ENCODE measurements at places on chromosomes 2 and 18.

DNA sequence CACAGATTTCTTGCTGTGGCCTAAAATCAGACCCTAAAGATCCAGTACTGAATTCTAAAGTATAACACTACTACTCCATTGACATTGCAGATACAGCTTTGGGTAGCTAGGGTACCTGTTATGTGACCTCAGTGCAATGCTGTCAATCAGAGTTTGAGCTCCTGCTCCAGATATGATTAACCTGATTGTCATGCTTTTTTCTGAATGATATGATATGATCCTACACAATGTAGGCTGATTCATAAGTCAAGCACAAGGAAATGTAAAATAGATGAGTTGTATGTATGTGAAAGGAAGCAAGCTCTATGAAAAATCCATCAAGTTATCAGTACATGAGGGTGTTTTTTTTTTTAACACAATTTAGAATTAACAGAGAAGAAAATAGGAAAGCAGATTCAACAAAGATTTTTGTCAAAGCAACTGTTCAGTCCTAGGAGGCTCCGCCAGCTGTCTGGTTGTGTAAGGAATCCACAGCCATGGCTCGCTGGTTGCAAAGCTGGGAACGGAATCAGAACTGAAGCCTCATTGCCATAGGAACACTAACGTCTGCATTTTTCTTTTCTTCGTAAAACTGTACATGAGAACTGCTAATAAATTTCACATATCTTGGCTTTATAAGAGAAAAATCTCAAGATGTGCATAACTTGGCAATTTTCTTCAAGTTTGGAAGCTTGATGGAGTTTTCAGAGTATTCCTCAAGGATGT, 52.9 kb downstream of the NR4A2 start:
- no peak for DNase-seq

GRCh38 chr2:7812231-7812995, 869.4 kb upstream of the ID2 start:
- DNase-seq: no peak

DNA sequence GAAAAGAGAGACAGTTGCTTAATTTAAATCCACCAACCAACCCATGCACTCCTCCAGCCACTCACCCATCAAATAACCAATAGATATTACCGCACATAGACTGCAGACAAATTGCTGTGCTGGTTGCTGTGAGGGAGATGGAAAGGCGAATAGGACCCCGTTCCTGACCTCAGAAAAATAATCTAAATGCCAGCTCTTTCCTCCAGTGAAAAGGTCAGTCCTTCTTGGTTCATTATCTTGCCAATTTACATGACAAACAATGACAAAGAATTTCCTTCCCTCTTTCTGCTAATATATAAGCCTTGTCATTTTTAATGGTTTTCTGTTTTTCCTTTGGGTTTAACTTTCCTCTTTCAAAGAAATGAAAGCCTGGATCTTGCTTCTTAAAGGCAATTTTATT, 61.6 kb downstream of the MEP1B start:
- DNase-seq: no peak

DNA sequence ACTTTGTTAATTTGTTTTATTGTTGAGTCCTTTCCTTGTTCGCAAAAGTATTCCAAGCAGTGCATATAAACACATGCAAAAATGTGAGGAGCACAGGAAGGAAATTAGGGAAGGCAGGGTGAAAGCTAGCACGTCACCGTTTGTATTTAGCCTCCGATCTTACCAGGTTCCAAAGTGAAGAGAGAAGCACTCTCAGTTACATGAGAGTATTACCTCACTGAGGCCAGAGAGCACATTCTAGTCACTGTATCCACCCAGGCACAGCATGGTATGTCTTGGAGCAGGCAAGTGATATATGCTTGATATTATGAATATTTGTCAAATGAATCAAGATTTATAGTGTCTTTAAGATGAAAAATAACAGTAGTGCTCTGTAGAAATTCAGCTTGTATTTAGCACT, 6.5 kb upstream of the TMEM182 start:
- DNase-seq: no peak

DNA sequence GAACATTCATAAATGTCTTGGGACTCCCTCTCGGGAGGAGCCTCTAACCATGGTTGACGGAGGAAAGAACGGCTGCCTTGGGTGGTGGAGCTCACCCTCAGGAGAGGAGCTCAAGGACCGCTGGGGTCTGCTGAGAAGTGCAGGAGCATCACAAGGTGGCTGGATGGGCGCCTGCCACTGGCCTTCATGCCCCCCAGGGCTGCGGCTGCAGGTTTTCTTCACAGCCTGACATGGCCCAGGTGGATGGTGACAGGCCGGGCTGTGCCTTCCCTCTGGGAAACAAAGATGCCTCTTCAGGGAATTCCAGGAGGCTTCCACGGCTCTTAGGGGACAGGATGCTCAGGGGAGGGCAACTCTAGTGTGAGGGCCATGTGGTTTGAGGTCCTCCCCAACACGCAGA, 119.5 kb upstream of the PXDN start:
- no peak for DNase-seq

DNA sequence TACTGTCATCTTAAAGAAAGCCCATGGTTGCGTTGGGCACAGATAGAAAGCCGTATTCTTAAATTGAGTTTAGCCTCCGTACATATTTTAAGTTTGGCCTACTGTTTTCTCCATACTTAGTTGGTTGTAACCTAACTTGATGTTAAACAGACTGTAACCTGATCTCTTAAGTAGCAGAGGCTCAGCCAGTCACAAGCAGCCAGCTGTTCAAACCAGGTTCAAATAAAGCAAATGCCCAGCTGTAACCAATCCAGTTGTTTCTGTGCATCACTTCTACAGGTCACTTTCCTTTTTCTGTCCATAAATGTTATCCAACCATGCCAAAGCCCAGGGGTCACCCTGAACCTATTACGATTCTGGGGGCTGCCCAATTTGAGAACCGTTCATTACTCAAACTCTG, 10.0 kb upstream of the THADA start:
- DNase-seq: no peak

DNA sequence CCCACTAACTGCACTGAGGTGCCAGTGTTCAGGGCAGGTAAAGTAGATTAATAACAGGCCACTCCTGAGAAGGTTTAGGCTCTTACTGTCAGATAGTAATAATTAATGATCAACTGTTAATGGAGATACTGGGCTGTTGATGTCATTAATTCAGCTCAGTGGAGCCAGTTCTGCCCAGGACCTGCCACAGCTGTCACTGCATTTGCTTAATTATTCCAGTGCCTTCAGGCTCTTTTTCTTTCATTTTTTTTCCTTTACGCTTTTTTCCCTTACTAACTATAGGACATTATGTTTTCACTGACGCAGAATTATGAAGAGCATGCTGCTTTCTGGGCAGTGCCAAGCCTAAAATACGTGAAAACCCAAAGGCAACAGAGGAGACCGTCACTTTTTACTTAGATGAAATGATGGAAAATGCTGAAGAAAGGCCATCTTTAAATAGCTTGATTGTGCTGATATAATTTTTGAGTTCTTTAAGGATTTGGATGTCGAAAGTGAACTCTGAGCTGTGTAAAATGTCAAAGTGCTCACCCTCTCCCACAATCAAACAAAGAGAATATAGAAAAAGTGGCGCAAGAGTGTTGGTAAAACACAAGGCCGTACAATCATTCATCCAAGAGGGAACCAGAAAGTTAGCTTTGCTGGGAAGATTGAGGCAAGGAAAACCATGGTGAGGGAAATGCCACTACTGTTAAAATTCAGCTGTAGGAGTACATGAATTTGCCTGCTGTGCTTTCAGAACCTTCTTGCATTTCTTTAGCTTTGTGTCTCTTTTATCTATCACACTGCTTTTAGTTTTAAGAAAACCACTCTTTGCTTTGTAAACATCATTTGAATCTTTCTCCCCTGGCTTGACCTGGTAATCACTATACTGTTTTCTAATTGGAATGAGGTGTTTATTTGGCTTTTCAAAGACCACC, 192.0 kb upstream of the ZEB2 start:
- no peak for DNase-seq

DNA sequence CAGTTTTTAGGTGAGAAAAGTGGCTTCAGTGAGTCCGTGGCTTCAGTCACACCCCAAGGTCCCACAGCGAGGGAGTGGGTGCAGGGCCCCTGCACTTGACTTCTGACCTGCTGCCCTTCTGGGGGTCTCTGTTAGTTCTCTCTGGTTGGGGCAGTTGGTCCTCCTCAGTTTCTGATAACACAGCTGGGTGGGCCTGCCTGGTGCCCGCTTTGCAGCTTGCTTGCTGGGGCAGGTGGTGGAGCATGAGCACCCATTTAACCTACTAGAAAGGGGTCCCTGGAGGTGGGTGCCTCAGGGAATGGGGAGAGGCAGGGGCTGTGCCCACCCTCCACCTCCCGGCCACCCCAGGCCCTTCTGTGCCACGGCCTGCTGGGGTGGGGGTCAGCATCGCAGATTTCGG, 83.2 kb downstream of the ASB1 start:
- DNase-seq: no peak

DNA sequence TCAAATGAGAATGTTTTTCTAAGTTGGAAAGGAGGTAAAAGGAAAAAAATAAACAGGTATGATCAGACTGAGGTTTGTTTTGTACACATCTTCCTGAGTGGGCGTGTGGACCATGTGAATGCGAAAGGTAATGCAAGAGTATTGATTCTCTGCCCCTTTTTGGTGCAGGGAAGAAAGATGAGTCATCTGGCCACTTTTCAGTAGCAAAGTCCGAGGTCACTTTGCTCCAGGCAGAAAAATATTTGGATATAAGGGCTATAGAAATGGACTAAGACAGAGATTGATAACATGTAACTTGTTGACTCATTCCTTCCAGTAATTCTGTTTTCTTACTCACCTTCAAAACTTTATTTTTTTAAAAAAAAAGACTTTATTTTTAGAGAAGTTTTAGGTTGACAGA, 130.5 kb downstream of the DSEL start:
- DNase-seq: no peak

GRCh38 chr2:142983174-142983573, 105.7 kb downstream of the KYNU start:
- no peak for DNase-seq

GRCh38 chr2:100126201-100126600, 16.2 kb downstream of the AFF3 start:
- DNase-seq: no peak

GRCh38 chr2:167524786-167525185, 636.5 kb downstream of the XIRP2 start:
- no peak for DNase-seq

- DNase-seq: no peak
Measured at GRCh38 chr2:34912084-34912483, 1313.0 kb upstream of the FAM98A start.

GRCh38 chr2:17849275-17849674, 29.2 kb upstream of the KCNS3 start:
- no peak for DNase-seq

DNA sequence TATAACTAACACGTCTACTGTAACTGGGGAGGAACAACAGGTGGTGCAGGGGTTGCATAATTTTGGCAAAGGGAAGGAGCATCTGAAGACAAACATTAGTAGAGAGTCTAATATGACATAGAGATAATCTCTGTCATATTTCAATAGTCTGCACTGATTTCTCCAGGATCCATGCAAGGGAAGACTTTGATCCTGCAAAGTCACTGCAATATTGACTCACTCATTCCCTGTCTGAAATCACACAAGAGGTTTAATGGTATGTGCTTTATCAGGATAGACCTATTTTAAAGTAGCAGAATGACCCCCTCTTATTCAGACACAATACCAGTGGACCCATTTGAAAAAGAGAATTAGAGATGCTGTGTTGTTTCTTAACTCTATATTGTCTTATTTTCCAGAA, 98.7 kb upstream of the CAVIN2 start:
- no peak for DNase-seq

All from stimulated activated CD4-positive, alpha-beta T cell treated with anti-CD3 and anti-CD28 coated beads, Interleukin-2, amount 100 ng/mL, for 24 hours (primary cell).